ENCODE measurements at places on chromosomes 12 and 14. TPM values are rescaled to one million over a fixed set of nuclear protein-coding genes. Genes with fewer than 3 reads are reported as not detected.

DNA sequence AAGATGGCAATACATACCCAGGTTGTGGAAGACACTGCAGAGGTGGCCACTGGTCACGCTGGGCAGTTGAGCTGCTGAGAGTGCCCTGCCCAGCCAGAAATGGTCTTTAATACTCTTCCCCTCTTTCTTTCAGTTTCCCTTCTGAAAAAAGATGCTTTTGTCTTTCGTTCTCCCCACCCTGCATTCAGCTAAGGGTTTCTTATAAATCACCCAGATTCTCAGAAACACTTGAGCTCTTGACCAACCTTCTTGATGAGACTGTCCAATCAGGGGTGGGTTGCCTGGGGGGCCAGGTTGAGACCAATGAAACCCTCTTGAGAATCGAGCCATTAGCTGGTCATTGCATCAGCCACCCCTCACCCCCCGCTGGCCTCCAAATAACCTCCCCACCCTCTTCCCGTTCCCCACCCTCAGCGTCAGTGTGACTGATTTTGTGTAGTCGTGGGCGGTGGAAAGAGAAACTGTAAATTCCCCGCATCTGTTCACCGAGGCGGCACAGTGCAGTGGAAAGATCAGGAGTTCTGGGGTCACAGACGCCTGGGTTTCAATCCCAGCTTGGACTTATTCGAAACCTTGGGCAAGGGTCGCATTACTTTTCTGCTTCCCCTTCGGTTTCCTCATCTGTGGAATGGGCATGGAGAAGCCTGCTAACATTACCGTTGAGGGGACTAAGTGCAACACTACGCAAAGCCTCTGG is 52.3 kb downstream of the SLC25A47 start:
- DNase-seq, result no peak

DNA sequence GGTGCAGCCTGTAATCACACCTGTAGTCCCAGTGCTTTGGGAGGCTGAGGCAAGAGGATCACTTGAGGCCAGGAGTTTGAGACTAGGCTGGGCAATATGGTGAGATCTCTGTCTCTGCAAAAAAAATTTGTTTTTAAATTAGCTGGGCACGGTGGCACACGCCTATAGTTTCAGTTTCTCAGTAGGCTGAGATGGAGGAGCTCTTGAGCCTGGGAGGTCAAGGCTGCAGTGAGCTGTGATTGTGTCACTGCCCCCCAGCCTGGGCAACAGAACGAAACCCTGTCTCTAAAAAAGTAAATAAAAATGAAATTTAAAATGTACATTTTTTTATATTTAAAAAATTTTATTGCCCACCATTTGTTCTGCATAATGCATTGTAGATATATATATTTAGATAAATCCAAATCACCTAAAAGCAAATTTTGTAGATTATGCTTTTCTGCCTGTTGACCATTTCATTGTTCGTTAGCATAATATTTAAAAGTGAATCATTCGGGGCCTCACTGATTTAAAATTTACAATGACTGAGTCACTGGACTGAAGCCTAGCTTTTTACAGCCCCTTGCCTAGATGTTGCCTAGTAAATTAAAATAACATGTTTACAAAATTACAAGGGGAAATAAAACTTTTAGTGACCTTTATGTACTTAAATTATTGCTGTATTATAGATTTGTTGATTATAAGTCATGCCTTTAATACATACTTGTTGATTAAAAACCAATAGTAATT is 87.9 kb downstream of the USP15 start:
- DNase-seq, result no peak

DNA sequence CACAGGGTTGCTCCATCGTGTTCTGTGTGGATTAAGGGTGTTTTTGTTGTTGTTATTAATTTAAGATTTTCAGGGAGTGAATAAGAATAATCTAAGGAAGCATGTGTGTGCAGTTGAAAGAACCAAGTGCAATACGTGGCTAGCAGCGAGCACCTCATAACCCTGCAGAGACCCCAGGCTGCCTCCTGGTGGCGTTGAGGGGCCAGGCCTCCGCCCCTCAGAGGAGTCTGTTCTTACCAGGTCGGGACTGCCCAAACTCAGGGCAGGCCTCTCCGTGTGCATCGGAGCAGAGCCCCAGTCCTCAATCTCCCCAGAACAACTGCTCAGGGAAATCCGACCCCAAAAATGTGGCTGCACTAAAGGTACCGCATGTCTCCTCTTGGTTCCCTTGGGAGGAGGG is 36.8 kb downstream of the IL31 start:
- no peak for DNase-seq

The SERPINA1 gene
- 0.08 TPM for polyA plus RNA-seq

The PPM1H gene
- polyA plus RNA-seq, result 17.3 TPM

Data from H1 (cell line).